Type B pancreatic cell (in vitro differentiated cells): ENCODE measurements at places on chromosomes 1 and 21. TPM values are rescaled to one million over a fixed set of nuclear protein-coding genes. Genes with fewer than 3 reads are reported as not detected.

ADORA3 gene
- not detected in 2 replicates for total RNA-seq

SPATA17 gene
- total RNA-seq: 1.9 and 7.2 TPM in 2 replicates

ADAMTSL4 gene
- 12.5 and 24.6 TPM in 2 replicates for total RNA-seq

CYP4B1 gene
- total RNA-seq: 25.7 and 28.9 TPM in 2 replicates

CELA2A gene
- total RNA-seq: 0.67 and 3.5 TPM in 2 replicates

AMIGO1 gene
- total RNA-seq: 5.4 and 6.1 TPM in 2 replicates

GAS5 gene
- 501 and 574 TPM in 2 replicates for total RNA-seq

C1orf216 gene
- total RNA-seq: 3.3 and 10.0 TPM in 2 replicates

DNA sequence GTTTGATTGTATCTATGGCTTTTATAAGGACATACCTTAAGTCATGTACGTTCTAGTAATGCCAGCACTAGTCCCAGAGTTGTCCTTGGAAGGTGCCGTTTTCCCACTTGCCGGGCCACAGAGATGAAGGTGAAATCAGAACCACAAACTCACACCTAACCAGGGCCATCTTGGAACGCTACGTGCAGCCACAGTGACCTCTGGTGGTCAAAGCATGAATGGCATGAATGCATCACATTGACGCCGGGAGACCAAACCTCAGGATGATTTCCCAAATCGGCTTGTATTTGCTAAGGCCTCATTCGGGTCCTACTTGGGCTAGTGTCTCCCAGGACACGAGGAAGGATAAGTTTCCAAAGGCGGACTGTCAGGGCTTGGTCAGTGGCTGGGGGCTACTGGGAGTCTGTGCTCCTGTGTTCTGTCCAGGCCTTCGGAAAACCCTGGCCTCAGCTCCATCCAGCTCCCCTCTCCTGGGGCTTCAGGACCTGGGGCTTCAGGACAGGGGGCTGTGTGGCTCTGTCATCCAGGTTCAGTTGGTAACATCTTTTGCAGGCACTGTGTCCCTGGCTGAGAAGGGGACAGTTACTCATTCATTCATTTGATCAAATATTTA is 260.5 kb downstream of the PRDM2 start:
- H3K27me3 ChIP-seq: peaks cover 51% of the 10 kb centered on the region
- H3K4me3 ChIP-seq: no peak overlapping the region

DNA sequence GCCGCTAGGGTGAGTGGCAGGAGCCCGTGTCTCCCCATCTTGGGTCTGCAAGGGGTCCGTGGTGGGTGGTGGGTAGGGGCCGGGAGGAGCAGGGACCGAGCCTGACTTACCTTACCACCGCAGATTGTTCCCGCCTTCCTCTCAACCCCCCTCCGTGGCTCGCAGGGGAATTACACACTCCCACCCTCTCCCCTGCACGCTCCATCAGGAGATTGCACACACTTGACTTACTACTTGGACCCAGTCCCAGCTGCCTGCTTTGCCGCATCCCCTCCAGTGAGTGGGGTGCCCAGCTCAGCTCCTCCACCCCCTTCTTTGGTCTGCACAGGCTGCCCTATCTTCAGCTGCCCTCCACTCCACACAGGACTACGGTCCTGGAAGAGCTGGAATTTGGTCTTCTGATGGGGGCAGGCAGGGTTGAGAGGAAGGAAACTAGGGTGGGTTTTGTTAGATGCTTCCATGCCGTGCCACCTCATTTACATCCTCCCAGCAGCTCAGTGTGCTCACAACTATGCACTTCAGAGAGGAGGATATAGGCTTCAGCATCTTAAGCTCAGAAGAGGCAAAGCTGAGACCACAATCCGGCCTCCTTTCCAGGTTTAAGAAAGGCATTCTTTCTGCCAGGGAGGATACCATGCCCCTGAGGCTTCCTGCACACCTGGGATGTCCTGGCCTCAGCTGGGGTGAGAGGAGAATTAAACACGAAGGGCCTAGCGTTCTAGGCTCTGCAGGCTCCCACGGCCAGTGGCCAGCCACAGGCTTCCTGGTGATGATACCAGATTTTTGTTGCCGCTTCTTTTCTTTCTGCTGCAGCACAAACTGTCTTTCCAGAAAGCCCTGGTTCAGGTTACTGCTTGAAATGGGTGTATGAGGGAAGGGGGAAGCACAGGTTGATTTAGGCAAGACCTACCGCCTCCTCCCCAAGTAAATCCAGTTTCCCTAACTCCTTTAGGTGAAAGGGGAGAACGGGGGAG is 2.3 kb downstream of the KCNC4 start:
- H3K4me1 ChIP-seq: peaks cover 26% of the 10 kb centered on the region
- H3K27ac ChIP-seq: peak overlapping the region; percentile 77
- peak overlapping the region; percentile 82 for H3K4me3 ChIP-seq
- DNase-seq: no peak

DNA sequence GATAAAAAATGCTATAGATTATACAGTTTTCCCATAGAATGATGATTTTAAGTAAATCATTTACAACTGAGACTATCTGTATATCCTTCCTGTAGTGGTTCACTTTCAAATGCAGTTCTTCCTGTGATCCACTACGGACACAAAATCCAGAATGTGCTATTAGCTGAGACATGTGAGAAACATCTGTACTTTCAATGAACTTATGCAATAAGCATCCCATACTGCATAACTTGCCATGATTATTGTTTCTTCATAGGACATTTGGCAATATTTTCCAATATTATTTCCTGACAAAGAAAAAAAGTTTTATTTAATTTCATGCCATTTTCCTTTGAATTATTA is 83.5 kb upstream of the PRDX6 start:
- no peaks in the 10 kb centered on the region for H3K4me1 ChIP-seq
- no peak overlapping the region for H3K27ac ChIP-seq
- H3K27me3 ChIP-seq: no peaks in the 10 kb centered on the region
- H3K4me3 ChIP-seq: no peak overlapping the region
- no peaks in the 10 kb centered on the region for H3K36me3 ChIP-seq

DNA sequence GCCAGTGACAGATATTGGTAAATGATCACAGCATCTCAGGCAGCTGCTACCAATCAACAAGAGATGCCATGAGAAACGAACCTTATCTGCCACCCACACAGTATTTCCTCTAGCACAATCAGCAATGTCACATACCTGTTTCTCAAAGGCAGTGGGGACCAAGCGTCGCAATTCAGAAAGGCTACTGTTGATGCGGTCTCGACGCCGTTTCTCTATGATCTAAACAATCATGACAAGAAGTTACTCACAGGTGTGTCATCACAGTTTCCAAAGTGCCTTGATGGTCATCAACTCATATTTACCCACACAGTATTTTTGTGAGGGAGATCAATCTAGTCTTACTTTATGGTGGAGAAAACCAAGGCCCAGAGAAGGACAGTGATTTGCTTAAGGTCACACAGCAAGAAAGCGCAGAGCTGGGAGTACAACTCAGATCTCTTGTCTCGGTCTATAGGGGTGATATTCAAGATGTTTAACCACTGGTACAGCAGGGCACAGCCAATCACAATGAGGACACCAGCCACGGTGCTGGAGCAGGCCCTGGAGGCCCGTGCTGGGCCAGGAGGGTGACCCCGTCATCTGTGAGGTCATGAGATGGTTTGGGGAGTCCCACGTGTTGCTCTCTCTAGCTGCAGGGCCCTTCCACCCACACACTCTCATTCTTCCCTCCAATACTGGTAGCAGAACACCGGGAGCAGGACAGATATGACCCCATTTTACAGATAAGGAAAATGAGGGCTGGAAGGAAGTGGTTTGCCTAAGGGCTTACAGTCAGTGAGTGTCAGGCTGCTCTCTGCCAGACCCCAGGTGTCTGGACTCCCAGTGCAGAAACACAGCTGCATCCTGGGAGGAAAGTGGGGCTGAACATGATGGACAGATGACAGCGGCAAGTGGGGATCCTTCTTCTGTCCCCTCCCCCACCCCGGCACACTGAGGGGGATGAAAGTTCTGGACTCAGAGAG is 7.8 kb downstream of the HEYL start:
- no peaks in the 10 kb centered on the region for H3K36me3 ChIP-seq
- H3K27ac ChIP-seq: no peak overlapping the region
- H3K27me3 ChIP-seq: peaks cover 57% of the 10 kb centered on the region
- no peak overlapping the region for H3K4me3 ChIP-seq

DNA sequence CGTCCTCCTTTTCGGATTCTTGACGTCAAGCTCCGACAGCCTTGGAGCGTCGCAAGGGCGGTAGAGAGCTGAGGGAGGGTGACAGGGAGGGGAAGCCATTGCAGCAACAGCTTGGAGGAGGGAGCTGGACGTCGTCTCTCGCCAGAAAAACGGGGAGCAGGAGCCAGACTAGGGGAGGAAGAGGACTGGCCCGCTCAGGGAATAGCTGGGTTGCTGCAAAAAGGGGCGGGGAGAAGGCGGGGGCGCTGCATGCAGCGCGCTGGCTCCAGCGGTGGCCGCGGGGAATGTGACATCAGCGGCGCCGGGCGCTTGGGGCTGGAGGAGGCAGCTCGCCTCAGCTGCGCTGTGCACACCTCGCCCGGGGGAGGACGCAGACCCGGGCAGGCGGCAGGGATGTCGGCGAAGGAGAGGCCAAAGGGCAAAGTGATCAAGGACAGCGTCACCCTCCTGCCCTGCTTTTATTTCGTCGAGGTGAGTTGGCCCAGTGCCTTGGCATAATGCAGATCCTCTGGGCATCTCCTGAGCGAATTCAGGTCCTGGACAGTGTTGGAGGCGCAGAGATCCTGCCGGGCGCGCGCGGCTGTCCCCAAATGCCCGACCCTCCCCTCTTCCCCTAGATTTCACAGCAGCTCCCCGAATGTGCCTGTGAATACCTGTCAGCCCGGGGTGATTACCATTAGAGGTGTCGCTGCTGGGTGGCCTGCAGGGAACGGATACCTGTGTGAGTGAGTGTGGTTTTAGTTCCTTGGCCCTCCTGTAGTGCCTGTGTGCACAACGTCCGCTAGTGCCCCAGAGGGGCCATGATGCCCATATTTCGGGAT is at the start of gene PLPPR4:
TSS of gene PLPPR4 (plus strand) at position 292 of the 821 bp plus-strand sequence. CDS start at position 394, 102 bp downstream.
- peak within 1 kb of the TSS; percentile 90 for H3K4me3 ChIP-seq
- peaks cover 53% of the 10 kb centered on the region for H3K27me3 ChIP-seq
- DNase-seq: peak; percentile 78
- no peaks in the 10 kb centered on the region for H3K36me3 ChIP-seq
- H3K27ac ChIP-seq: no peak within 1 kb of the TSS

DNA sequence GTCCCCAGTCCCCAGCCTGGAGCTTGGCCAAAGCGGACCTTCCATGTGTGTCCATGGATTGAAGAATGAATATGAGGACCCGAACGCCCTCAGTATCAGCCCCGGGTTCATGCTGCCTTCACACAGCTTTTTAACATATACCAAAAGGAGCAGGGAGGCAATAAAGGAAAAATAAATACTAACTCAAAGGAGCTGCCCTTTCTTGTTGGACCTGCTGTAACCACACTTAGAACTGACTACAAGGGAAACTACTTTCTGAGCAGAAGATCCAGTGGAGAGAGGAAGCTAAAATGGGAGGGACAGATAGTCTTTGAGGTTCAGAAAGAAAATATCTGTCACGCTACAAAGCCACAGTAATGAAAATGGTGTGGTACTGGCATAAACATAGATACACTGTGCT is 48.6 kb downstream of the CNN3 start:
- H3K27ac ChIP-seq: no peak overlapping the region
- H3K27me3 ChIP-seq: no peaks in the 10 kb centered on the region
- H3K4me3 ChIP-seq: no peak overlapping the region
- H3K36me3 ChIP-seq: peaks cover 5% of the 10 kb centered on the region
- DNase-seq: no peak

GRCh38 chr1:5611431-5611830 is 380.8 kb downstream of the NPHP4 start:
- H3K27me3 ChIP-seq: peaks cover 5% of the 10 kb centered on the region
- H3K4me1 ChIP-seq: no peaks in the 10 kb centered on the region
- no peaks in the 10 kb centered on the region for H3K36me3 ChIP-seq
- DNase-seq: no peak
- H3K27ac ChIP-seq: peak overlapping the region; percentile 20

DNA sequence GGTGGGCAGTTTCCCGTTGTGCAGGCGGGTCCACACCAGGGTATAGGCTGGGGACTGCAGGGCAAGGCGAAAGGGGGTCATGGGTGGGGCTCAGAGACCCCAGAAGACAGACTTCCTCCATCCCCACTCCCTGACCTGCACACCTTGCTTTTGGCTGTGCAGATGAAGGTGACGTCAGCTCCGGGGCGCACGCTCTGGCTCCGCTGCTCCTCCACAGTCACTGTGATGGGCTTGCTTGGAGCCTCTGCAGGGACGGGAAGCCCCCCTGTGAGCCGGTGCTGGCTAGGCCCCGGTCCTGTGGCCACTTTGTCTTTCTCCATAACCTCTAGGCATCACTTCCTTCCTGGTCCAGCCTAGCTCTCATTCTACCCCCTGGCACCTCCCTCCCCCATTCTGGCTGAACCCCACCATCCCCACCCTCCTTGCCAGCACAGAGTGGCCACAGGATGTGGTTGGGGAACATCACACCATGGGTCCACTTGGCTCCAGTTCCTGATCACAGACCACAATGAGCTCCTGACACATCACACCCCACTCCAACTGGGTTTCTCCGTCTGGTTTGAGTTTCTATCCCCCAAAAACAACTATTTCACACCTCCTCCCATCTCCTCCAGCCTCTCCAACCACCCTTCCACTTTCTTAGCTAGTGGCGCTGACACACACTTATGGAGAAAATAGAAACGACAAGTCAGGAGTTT is 45.2 kb downstream of the LDLRAD2 start:
- H3K4me1 ChIP-seq: no peaks in the 10 kb centered on the region
- DNase-seq: no peak
- H3K27me3 ChIP-seq: no peaks in the 10 kb centered on the region
- no peak overlapping the region for H3K4me3 ChIP-seq
- peaks cover 14% of the 10 kb centered on the region for H3K36me3 ChIP-seq

DNA sequence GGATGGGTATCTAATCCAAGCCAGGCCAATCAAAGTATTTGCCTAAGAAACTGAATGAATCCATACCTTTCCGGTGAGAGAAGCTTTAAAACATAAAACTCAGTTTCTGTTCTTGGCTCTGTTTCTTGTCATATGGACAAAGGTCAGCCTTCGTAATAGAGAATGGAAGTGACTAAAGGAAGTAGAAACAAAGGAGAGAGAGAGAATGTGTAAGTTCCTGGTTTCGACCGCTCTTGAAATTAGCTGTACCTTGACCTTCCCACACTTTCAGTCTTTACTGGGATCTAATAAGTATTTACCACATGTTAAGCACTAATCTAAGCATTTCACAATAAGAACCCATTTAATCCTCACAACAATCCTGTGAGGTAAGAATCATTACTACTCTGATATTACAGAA is 19.6 kb upstream of the CLCA4 start:
- H3K27ac ChIP-seq: no peak overlapping the region
- no peaks in the 10 kb centered on the region for H3K4me1 ChIP-seq
- no peaks in the 10 kb centered on the region for H3K36me3 ChIP-seq
- no peaks in the 10 kb centered on the region for H3K27me3 ChIP-seq
- no peak overlapping the region for H3K4me3 ChIP-seq

GRCh38 chr1:82785268-82785790 is 984.6 kb downstream of the ADGRL2 start:
- H3K36me3 ChIP-seq: no peaks in the 10 kb centered on the region
- DNase-seq: no peak
- H3K27me3 ChIP-seq: peaks cover 4% of the 10 kb centered on the region
- H3K4me3 ChIP-seq: no peak overlapping the region
- H3K4me1 ChIP-seq: peaks cover 12% of the 10 kb centered on the region

GRCh38 chr1:1357871-1358432 is 403 bp downstream of the MXRA8 start:
- peaks cover 20% of the 10 kb centered on the region for H3K4me1 ChIP-seq
- H3K27ac ChIP-seq: peak overlapping the region; percentile 78
- no peaks in the 10 kb centered on the region for H3K36me3 ChIP-seq
- no peak for DNase-seq
- peaks cover 2% of the 10 kb centered on the region for H3K27me3 ChIP-seq
- peak overlapping the region; percentile 86 for H3K4me3 ChIP-seq
